ENCODE measurements at places on chromosomes 4 and X.

DNA sequence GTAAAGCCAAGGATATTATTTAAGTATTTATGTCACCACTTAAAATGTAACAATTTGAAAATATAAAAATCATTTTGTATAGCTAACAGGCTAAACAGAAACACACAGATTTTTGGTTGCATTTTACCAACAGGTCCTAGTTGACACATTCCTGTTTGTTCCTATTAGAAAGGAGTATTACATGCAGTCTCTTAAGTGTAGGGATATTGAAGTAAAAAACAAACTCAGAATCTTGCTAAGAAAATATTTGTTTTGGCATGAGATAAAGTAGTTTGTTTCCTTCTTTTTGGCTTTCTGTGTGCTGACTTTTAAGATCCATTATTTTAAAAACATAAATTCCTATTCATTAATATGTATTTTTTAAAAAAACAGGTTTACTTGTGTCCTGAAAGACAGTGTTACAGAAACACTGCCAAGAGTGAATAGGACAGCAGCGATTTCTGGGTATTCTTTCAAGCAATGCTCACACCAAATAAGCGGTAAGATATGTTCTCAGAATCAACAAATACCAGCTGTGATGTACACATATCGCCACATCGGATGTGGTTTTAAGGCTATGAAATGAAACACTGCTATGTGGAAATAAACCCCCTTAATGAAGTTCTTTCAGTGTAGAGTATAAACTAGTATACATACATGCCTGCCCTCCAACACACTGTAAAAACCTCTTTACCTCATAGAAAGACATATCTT, 6.9 kb downstream of the F11 start:
- no peak for DNase-seq

DNA sequence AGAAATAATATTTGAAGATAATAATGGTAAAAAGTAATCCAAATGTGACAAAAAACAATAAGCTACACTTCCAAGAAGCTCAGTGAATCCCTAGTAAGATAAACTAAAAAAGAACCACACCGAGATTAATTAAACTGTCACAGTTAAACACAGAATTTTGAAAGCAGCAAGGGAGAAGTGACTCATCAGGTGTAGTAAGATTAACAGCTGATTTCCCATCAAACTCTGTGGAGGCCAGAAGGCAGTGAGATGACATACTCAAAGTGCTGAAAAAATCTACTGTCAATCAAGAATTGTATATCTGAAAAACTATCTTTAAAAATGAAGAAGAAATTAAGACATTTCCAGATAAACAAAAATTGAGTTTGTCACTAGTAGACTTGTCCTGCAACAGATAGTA, 35.3 kb downstream of the STK32B start:
- no peak for DNase-seq

GRCh38 chr4:170243662-170244288, 154.0 kb upstream of the AADAT start:
- DNase-seq: no peak

- DNase-seq: no peak
Observed at GRCh38 chr4:5952975-5953951, 60.4 kb upstream of the CRMP1 start.

DNA sequence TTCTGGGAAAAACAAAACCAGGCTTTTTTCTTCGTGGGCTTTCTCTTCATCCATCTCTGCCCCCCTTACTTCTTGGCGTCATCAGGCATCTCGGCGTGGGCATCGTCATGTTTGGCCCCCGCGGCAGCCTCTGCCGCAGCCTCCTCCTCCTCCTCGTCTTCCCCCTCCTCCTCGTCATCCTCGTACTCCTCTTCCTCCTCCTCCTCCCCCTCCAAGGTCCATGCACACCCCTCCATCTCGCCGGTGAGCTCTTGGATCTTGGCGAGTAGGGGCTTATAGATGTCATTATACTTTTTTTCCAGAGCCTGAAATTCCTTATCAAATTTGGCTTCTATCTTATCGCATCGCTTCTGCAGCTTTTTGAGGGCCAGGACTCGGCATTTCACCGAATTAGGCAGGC, 488 bp downstream of the NAP1L5 start:
- no peak for DNase-seq

- peak; percentile 56 for DNase-seq
Observed at GRCh38 chr4:143337600-143338287, 1.1 kb downstream of the GAB1 start.

GRCh38 chr4:10688022-10688421, 3.5 kb upstream of the CLNK start:
- no peak for DNase-seq

GRCh38 chr4:181420950-181421349, 822.3 kb upstream of the TENM3 start:
- DNase-seq: no peak

- no peak for DNase-seq
Observed at GRCh38 chr4:74933562-74934015, 673 bp downstream of the PARM1 start.

DNA sequence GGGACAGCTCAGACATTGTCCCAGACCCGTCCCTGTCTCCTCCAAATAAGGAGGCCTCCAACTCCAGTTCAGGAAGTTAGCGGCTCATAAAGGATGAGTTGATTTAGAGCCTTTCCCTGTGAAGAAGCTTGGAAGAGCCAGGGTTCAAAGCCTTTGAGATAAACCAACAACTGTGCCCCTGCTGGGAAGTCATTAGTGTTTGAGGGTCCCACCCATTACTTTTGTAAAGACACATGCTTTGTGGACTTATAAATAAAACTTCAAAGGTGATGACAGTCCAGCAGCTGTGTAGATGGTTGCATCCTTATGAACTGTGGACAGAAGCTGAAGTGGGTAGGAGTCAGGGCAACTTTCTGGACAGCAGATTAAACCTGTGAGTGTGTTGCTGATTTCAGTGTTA, 86.0 kb upstream of the PGRMC2 start:
- no peak for DNase-seq

DNA sequence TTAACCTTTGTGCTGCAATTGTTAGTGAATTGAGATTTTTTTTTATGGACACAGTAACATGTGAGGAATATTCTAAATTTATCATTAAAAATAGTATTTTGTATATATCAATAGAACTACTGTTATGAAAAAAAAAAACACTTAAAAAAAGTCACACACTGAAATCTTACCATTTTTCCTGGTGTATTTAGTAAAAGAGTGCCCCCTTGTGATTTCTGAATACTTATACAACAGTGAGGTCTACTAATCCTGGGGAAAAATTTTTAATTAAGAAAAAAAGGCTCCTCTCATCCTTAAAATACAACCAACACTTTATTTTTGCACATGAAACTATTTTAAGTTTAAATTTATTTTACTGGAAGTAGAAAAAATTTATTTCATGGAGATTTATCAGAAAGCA, 56.4 kb upstream of the SPOCK3 start:
- no peak for DNase-seq

DNA sequence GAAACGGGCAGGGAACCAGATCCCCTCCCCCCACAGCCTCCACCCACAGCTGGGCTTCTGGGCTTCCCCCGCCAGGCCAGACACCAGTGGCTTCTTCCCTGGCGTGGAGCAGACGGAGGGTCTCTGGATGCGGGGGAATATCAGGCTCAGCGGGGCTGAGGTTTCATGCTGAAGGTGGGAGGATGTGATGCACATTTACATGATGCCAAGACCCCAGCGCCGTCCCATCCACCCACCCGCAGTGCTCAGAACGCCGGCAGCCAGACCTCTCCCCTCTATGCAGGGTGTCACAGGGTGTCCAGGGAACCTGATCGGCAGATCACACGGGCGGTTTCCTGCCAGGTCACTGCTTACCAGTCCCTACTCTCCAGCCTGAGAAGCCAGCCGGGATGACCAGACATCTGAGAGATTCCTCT, 12.8 kb upstream of the TNIP2 start:
- peak; percentile 32 for DNase-seq

DNA sequence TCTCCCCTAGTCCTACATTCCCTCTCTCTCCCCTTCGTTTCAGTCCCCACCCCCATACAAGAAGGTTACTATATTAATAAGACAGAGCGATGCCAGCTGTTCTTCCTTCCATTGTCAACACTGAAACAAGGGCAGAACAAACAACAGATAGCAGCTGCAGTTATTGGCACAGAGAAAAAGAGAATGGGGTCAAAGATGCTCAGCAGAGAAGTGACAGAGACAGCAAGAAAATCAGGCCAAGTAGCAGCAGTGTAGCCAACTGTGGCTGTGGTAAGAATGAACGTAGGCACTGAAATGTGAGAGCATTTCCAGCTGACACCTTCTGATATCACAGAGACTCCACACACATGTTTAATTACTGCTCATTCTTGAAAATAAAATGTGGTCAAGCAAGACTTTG, 641.8 kb downstream of the FSTL5 start:
- no peak for DNase-seq

DNA sequence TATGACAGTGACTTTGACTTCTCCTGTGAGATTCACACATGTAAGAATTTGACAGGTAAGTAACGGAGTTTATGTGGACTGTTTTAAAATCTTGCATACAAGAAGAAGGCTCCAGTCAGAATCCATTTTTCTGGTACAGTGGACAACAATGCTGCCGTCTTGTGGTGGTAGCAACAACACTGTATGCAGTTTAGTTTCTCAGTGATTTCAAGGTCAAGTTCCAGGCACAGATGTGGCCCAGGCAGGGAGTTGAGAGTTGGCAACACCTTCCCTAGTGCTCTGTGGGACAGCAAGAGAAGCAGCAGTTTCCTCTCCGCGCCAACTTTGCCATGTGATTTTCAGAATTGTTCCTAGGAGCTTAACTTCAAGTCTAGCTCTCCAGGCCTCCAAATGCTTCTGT, 56.0 kb upstream of the STPG2 start:
- DNase-seq: no peak

Measured in left lung (tissue), 14 donors.